PC-3 (cell line): ENCODE measurements at places on chromosomes 6 and 20.

DNA sequence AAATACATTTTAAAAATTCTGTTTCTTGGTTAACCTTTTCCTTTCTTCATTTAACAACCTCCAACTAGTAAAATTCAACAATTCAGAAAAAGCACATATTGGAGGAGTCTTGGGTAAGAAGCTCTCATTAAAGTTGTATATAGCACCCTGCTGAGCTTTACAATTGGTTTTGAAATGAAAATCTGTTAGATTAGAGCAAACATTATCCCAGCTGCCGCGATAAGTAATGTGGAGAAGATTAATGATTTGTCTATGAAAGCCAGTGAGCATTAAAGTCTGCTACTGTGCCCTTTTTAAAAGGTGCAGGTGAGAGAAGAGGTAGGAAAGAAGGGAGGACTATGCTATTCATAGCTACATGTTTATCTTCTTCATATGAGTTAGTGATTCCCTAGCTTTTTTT lies 201.5 kb downstream of the ZFAND3 start:
- DNase-seq = no peak

DNA sequence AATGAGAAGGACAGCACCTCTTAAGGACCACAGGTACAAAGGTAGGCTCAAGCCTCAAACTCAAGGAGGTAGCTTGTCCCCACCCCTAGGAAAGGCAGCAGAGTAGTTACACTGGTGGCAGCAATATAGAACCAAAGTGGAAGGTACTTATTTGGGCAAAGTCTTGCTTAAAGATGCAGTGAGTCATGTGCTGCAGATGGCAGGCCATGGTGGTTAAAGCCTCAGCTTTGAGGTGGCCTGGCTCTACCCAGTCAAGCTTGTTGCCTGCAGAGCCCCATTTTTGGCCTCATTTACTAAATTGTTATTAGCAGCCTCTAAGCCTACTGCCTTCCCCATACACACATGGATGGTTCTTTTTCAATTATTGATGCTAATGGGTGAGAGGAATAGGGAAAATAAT lies 146.0 kb downstream of the ELOVL4 start:
- DNase-seq = no peak

- DNase-seq = no peak
These were observed 60.3 kb upstream of the TMEM181 start for GRCh38 chr6:158499601-158500000.

DNA sequence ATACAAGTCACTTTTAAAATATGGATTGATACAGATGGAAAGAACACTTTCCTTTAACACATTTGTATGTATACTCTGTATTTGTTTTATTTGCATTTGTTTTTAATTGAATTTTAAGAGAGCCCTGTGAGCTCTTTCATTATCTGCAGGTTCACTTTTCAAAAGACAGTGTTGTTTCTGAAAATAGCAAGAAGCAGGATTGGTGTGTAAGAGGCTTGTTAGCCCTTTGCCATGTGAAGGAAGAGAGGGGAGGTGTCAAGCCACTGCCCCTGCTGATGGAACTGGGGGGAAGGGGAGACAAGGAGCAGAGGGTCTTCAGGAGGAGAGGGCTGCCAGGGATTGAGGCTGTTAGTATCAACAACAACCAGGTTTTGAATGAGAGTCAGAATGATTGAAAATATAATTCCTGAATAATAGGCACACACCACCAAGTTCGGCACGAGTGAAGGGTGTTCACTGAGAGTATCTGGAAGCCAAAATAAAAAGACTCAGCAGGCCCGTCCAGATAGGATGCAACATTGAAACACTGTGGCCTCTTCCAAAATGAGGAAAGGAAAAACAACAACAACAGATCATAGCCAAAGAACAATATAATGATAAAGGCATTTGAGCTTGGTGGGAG lies 12.6 kb upstream of the PBOV1 start:
- no peak for DNase-seq

DNA sequence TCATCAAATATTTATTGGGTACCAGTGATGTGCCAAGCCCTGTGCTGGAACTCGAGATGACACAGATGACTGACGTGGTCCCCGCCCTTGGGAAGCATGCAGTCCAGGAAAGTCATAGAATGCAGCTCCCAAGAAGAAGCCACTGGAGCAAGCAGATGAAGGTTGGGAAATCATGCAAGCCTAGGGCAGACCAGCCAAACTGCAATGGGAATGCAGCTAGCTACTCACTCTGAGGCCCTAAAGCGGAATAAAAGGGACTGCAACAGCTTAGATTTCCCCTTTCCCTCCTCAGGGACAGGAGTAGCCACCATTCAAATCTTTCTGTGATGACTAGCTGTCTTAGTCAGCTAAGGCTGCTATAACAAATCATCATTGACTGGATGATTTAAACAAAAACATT lies 152.2 kb downstream of the MAFB start:
- no peak for DNase-seq

DNA sequence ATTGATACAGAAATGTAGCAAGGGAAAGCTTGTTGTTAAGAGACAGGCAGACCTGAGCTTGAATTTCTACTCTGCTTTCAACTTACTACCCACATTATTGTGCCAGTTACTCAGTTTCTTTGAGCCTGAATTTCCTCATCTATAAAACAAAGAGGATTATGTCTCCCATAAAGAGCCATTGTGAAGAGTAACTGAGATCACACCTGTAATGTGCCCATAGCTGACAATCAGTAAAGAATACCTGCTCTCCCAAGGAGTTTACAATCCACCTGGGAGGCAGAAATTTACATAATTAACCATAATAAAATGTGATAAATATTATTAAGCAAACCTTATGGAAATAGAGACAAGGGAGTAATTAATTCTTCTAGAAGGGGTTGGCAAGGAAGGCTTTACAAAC lies 204.9 kb downstream of the EPM2A start:
- no peak for DNase-seq
